A549 (cell line): ENCODE measurements at places on chromosomes 7 and 10. TPM values are rescaled to one million over a fixed set of nuclear protein-coding genes. Genes with fewer than 3 reads are reported as not detected.
A peak's percentile ranks its signal among the peaks of the same experiment; 100 is the strongest.

- no peak for DNase-seq
These were observed 34.0 kb downstream of the MXI1 start for GRCh38 chr10:110241407-110241806.

DNA sequence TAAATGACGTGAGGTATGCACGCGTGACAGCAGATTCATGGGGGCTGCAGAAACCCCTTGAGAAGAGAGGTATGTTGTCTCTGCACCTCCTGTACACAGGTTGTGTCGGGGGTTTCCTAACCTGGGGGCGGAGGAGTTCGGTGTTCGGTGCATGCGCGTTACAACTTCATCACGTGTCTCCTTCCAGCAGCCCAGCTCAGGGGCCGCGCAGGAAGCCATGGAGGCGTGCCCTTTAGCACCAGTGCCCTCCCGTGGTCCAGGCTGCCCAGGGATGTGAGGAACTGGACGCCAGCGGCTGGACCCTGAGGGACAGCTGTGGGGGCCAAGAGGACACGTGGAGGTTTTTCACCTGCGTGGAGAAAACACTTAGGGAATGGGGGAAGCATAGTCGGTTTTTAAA lies 186.4 kb downstream of the EBF3 start:
- no peak for DNase-seq

DNA sequence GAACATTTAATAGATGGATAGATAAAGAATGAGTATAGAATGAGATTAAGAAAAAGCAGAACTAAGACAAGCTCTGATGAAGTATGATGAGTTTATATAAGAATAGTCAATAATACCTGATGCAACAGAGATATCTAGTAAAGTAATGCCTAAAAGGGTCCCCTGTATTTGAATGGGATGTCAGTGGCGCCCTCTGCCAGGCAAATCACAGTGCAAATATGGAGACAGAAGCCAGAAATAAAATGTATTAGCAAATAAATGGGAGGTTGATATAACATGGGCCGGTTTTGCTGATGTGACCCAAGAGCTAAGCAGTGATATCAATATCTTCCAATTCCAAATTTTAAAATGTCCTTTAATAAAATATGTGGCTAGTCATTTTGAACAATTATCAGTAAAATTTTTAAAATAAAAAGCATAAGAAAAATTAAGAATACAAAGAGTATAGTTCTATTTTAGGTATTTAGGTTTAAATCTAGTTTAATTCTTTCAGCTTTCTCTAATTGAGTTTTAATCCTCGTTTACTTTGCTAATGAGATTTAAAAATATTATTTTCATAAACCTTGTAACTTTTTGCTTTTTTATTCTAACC lies 62.6 kb downstream of the ADK start:
- peak; percentile 68 for DNase-seq

DNA sequence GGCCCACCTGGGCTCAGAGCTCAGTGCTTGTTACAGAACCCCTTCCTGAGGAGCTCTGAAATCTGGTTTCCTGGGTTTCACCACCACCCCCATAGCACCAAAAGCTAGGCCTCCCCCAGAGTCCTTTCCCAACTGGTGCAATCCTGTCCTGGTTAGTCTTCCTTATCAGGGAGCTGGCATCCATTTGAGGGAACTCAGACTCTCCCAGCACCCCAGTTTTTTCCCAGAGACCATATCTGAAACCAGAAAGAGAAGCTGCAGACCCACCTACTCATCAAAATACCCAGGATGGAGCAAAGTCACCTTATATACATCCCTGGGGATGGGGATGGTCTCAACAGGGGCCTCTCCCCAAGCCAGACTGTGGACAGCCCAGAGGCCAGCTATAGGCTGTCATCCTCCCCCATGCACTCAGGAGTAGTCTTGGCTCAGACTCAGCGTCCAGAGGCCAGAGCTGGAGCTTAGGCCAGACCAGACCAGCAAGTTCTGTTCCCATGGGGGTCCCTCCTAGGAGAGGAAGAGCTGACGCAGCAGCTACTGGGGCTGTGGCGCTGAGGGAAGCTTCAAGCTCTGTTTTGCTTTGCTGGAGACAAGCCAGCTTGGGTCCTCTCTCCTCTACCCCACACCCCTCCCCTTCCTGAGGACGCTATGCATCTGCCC lies 3.0 kb downstream of the TBATA start:
- DNase-seq = no peak

DNA sequence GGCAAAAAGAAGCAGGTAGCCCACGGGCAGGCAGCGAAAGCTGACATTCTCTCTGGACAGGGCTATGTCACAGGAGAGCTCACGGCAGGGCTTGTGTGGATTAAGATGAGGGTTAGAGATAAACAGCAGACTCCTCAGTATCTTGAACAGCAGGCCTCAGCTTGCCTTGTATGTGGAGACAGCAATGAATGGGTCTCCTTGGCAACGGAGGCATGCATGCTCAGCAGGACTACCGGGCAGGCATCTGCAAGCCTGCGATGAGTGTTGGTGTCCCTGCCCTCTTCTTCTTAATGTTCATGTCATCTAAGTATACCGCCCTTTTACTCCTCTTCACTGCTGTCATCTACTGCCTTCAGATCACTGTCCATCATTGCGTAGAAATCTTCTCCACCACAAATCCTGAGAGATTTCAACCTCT lies 81.9 kb upstream of the C1GALT1 start:
- no peak for DNase-seq

DNA sequence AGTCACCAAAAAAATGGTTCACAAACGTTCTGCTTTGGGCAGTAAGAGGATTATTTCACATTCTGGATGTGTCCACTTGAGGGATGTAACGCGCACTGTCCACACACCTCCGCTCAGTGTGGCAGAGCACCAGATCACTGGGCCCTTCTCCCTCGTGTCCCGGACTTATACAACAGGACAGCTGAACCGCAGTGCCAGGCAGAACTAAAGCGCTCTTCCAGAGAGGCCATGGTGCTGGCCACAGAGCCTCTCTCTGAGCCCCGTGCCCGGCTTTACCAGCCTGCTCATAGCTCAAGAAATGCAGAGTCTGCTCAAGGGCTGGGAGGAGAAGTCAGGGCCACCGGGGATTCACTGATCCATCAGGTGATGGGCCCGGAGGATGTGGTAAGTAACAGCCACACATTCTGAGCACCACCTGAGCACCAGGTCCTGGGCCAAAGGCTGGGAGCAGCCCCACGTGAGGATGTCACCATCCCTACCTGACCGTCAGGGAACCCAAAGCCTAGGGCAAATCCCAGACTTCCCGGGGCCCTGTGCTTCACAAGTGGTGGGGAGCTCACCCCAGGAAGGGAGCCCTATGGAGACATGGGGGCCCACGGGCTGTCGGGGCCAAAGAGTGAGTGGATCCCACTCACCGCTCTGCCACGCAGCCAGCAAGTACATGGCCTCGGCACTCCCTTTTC lies 74.9 kb downstream of the FAM53B start:
- no peak for DNase-seq

DNA sequence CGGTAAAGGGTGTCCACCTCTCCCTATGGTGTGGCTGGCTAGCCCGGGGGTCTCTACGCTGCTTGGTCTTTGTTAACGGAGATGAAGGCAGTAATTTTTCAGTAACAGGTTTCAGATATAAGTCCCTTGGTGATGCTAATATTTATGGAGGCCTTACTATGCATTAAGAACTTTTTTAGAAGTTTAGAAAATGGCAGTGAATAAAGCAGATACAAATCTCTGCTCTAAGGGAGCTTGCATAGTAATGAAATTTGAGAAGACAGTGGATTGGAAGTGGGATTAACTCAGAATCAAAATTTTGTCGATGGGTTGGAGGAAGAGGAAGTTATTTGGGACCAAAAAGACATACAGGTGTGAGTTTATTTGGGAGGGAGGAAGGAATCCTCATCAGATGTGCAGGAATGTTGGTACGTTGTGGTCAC lies 445 bp downstream of the SSBP1 start:
- no peak for DNase-seq

DNA sequence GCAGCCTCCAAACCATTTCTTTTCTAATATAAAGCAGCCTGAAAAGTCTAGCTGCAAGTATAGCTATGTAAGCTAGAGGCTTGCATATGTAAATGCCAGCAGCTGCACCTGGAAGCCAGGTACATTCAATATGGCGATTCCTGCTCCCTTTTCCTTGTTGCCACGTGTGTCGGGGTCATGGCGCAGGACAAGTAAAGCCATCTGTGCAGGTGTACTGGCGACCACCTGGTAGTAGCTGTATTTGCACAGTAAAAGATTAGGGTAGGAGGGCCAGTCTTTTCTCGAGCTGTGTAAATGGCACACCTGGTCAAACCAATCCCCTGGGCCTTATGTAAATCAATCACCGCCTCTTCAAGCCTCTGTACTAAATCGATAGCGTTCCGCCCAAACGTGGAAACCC lies 484.5 kb downstream of the MAGI2 start:
- DNase-seq = no peak

STEAP2 gene
- 5.1 to 6.4 TPM (median 6.0 TPM) in 3 replicates for polyA plus RNA-seq

PNLIPRP1 gene
- polyA plus RNA-seq = not detected in 3 replicates

DLX6 gene
- not detected in 3 replicates for polyA plus RNA-seq

CFAP70 gene
- polyA plus RNA-seq = 0.28 to 0.34 TPM (median 0.32 TPM) in 3 replicates

LAMB4 gene
- 0.19 to 0.45 TPM (median 0.38 TPM) in 3 replicates for polyA plus RNA-seq

LIPF gene
- polyA plus RNA-seq = not detected in 3 replicates
